GM12892 (cell line): ENCODE measurements at places on chromosomes 5 and 9.
A peak's percentile ranks its signal among the peaks of the same experiment; 100 is the strongest.

- peak; percentile 15 for DNase-seq
These were observed 52.5 kb upstream of the SEMA6A start for GRCh38 chr5:116626945-116627679.

DNA sequence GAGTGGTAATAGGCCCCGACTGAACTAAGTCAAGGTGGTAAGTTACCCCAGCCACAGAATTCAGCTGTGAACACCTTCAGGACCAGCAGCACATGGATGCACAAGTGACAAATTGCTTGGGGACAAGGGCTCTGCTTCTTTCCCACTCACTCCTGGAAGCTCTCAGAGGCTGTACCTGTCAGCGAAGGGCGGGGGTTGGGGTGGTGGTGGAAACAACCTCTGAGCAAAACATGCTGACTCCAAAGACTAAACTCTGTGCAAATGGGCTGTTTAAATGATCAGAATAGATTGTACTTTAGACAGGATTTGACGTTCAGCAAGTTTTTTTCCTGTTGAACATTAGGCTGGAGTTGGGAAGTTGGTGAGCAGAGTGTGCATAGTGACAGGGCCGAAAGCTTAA, 544.5 kb upstream of the ZNF608 start:
- DNase-seq: no peak

DNA sequence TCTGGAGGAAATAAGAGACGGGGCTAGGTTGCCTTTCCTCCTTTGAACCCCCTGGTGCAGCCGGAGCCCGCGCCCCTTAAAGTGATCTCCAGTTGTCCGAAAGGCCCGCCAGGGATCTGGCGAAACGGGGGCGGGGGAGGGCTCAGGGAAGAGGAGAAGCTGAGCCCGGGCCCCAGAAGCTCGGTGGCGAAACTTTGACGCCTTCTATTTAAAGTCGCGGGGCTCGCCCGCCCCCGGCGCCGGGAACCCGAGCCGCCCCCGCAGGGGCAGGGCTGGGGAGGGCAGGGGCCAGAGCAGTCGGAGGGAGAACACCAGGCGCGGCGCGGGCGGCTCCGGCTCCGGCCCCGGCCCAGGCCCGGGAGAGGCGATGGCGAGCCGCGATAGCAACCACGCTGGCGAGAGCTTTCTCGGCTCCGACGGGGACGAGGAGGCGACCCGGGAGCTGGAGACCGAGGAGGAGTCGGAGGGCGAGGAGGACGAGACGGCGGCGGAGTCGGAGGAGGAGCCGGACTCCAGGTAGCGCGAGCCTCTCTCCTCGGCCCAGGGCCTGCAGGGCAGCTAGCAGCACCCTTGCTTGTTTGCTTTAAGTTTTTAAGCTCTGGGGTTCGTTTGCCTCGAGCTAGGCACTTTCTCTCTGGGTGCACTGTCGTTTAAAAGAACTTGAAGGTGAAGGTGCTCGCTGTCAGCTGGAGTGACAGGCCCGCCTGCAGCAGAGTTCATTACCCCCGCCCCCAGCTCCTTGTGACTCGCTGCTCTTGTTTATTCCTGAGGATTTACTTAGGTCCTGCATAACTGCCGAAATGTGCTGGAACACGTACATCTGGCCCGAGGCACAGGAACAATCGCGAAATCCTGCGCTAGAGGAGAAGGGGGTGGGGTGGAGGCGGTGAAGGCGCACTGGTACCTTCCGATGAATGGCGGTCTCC, at the start of gene CMYA5:
CMYA5 (plus strand) TSS at position 296 of the 926 bp plus-strand sequence; CDS start at position 368, 72 bp downstream.
- no peak for DNase-seq

DNA sequence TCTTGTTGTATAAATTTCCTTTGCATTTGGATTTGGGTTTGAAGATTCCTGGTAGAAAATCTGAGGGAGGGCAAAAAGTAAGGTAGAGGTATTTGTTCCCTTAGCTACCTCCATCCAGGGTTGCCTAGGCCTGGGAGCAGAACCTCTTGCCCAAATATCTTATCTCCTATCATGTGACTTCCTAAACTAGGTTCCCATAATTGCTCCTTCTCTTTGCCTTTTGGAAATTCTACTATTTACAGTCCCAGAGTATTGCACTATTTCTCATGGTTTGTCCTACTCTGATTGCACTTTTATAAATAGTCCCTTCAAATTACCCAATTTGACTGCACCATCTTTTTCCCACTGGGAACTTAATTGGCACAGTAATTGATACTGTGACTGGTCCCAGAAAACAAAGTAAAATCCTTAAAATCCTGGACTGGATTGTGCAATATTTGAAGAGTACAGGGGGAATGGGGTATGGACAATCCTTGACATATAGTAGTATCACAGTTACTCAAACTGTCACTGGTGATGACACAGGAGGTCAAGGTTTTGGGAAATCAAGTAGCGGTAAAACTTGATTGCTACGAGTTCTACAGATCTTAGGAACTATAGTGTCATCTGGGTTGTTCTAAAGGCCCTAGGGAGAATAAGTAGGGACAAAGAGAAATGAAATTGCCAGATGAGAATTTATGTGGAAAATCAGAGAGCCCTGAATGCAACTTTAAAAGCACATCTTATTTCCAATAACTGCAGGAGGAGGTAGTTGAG, 31.5 kb upstream of the TMED7 start:
- DNase-seq: no peak

GRCh38 chr9:136720251-136720897, 8.0 kb downstream of the DIPK1B start:
- no peak for DNase-seq

GRCh38 chr5:170201311-170201710, 31.5 kb upstream of the C5orf58 start:
- DNase-seq: no peak

DNA sequence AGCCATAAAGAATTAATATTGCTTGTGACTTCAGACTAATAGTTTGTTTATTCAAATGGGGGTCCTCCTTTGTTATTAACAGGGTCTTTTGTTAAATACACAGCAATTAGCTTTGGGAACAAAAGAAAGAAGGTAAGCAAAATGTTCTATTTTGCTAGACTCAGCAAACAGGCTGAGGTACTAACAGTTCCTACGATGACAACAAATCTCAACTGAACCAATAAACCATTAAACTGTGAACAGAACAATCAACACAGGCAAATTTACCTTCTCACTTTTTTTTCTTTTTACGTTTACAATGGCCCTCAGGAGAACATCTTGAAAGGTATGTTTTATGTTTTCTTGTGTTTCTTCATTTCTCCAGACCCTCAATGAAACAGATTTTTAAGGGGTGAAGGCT, 207.2 kb downstream of the NFIB start:
- DNase-seq: no peak

GRCh38 chr9:4465910-4466309, 24.4 kb upstream of the SLC1A1 start:
- DNase-seq: no peak

DNA sequence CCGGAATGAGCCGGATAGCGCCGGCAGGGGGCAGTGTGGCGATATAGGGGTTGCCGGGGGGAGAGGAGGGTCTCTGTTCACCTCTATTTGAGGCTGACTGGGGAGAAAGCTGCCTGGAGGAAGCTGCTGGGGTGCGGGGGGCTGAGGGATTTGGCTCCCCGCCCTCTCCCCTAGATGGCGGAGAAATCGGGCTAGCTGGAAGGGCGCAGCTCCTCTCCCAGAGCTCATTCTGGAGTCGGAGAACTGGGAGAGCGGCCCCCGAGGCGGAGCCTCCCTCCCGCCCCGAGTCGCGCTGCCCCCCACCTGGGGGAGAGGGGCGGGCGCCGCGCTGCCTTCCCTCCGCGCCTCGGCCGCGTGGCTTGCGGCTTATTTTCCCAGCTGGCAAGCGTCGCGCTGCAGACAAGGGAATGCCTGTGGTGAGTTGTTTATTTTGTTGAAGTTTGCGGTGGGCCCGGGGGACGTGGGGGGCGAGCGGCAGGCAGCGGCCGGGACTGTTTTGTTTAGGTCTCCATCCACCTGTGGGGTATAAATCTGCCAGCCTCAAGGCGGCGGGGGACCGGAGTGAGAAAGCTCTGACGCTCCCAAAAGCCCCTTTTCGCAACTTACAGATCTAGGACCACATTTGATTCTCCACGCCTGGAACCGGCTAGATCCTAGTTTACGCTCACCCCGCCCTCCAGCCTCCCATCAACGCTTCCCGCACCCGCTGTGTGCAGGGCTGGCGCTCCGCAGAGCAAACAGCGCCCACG, 4.1 kb upstream of the RGMB start:
- DNase-seq: peak; percentile 26

DNA sequence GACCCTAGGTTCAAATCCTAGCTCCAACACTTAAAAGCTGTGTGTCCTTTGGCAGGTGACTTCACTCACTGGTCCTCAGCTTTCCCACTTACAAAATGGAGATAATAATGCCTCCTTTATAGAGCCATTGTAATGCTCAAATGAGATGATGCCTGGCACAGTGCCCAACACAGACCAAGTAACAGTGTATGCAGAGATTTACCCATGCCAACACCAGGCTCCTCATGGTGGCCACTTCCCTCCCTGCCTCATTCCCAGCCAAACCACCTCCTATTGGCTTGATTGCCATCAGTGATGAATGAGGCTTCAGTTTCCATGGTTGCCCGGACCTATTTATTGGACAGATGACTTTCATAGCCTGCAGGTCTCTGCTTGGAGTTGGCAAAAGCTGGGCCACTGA, 469.4 kb downstream of the CDK5RAP2 start:
- DNase-seq: no peak

DNA sequence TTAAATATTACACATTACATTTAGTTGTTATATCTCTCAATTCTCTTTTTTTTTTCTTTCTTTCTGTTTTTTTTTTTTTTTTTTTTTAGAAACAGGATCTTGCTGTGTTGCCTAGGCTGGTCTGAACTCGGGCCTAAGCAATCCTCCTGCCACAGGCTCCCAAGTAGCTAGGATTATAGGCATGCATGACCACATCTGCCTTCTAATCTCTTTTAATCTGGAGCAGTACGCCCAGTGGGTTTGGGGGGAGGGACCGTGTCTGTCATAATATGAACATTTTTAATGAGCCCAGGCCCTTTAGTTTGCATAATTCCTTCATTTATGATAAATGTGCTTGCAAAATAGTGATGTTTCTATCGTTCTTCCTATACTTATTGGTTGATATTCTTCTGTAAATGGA, 10.3 kb downstream of the RHOBTB3 start:
- no peak for DNase-seq

GRCh38 chr5:149930749-149931574, 13.6 kb downstream of the PDE6A start:
- no peak for DNase-seq

DNA sequence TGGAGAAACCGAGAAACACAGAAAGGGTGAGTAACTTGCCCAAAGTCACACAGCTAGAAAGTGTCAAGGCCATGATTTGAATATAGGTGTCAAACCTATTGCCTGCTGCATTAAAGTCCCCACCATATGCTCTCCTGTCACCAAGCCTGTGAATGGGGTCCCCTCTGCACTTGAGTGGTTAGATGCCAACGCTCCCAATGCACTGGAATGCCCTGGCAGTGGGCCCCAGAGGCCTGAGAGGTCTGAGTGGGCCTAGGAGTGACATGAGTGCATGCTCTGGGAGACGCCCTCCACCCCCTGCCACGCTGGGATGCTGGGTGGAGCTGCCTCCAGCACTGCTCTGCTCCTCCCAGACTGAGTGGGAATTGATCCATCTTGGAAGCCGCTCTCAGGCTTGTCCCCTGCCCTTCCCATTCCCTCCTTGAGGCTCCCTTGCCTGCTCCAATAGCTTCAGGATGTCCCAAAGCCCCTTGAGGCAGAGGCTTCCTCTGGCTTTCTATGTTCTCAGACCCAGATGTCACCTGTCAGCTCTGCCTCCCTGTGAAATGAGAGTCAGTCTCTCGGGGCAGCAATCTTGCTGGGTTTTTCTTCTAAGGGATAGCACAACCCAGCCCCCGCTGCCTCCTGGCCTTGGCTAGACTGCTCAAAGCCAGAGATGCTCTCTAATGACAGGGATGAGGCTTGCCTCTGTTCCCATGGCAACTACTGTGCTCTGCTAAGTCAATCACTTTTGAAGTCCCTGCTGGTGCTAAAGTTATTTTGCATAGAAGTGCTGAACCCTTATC, 6.6 kb upstream of the ARSI start:
- no peak for DNase-seq

- DNase-seq: no peak
These were observed 16.3 kb upstream of the PITX1 start for GRCh38 chr5:135050244-135050767.

GRCh38 chr9:128245421-128246151, 30.2 kb downstream of the GOLGA2 start:
- DNase-seq: no peak

GRCh38 chr5:124457901-124458300, 288.5 kb downstream of the ZNF608 start:
- no peak for DNase-seq

DNA sequence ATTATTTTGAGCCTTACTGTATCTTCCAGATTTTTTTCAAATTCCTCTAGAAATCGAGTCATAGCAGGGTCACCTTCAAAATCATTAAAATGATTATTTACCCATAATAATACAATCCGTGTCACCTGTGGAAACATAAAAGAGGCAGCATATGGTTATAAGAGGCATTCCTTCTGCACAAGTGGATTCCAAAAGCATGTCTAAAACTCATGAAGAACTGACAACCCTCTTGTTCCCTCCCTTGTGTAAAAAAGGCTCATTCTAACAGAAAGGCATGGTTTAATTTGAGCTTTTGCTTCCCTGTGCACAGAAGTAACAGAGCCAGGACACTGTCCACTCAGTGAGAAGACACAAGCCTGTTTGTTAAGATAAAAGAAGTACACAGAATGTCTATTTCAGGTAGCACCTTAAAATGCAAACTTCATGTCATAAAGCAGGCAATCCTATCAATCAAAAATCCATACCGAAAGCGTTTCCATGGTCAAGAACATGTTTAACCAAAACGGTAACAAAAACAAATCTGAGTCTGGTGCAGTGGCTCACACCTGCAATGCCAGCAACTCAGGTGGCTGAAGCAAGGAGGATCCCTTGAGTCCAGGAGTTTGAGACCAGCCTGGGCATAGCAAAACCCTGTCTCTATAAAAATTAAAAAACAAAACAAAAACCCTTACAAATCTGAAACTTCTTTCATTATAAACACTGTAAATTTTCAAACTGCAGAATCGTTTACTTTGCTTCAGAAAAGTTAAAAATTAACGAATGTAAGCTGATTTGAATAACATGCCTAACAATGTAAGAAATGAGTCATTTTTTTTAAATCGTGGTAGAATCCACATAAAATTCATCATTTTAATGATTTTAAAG, 139.3 kb downstream of the RAPGEF6 start:
- DNase-seq: no peak

DNA sequence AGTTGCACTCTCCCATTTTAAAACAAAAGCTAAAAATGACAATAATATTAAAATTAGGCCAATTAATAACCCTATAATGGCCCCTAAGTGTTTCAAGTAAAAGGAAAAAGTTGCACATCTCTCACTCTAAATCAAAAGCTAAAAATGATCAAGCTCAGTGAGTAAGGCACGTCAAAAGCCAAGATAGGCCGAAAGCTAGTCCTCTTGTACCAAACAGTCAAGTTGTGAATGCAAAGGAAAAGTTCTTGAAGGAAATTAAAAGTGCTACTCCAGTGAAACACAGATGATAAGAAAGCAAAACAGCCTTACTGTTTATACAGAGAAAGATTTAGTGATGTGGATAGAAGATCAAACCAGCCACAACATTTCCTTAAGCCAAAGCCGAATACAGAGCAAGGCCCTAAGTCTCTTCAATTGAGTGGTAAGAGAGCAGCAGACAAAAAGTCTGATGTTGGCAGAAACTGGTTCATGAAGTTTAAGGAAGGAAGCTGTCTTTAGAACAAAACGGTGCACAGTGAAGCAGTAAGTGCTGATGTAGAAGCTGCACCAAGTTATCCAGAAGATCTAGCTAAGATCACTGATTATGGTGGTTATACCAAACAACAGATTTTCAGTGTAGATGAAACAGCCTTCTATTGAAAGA, 144.1 kb upstream of the ACOT12 start:
- DNase-seq: no peak

GRCh38 chr9:116694785-116695291, 7.7 kb downstream of the TRIM32 start:
- no peak for DNase-seq

GRCh38 chr9:34958411-34958982, 412 bp downstream of the PHF24 start:
- DNase-seq: no peak
